ENCODE measurements at places on chromosomes 12 and 14.

GRCh38 chr12:113071135-113072112 lies 14.9 kb downstream of the DTX1 start:
- DNase-seq = peak; percentile 84

DNA sequence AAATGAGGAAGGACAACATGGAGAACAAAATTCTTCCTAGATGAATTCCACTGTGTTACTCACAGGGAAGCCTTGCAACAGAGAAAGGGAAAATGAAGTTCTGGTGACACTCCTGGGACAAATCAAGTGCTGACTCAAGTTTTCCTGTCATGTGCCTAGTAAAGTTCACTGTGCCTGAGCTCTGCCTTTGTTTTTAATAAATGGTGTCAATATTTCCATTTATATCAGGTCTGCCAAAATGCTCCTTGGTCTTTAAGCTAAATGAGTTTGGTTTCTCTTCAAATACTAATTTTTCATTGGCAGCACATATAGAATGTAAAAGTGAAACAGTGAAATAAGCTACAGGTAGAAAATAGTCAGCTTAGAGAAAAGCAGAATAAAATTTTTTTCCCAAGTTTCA lies 33.0 kb downstream of the HIGD1C start:
- DNase-seq = no peak

DNA sequence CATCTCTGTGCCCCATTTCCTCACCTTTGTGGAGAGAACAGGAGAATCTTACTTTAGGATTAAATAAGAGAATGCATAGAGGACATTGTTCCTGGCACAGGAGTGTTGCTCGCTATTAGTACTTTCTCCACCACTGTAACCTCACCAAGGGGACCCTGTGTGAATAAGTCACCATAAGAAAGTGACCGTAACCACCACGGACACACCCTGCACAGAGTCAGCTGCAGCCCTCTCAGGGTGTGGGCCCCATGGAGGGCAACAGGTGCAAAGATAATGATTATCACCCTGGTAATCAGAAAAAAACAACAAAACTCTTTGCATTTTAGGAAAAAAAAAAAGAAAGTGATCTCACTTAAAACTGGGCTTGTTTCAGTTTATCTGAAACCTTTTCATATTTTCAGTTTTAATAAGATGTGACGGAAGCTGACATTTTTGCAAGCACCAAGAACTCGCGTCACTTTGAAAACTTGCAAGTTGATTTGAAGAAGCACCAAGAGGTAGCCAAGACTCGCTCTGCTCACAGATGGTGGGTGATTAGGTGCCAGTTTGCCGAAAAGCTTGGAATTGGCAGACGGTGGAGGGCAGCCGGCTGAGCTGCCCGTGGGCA lies 87.0 kb upstream of the VRK1 start:
- DNase-seq = no peak

GRCh38 chr12:130371296-130371695 lies 33.6 kb downstream of the PIWIL1 start:
- no peak for DNase-seq

GRCh38 chr12:108542320-108542719 lies 18.7 kb downstream of the SART3 start:
- no peak for DNase-seq

- DNase-seq = no peak
Observed at GRCh38 chr14:101843665-101844064, 82.2 kb downstream of the PPP2R5C start.

- no peak for DNase-seq
Observed at GRCh38 chr14:31945074-31945613, 132.0 kb upstream of the ARHGAP5 start.

DNA sequence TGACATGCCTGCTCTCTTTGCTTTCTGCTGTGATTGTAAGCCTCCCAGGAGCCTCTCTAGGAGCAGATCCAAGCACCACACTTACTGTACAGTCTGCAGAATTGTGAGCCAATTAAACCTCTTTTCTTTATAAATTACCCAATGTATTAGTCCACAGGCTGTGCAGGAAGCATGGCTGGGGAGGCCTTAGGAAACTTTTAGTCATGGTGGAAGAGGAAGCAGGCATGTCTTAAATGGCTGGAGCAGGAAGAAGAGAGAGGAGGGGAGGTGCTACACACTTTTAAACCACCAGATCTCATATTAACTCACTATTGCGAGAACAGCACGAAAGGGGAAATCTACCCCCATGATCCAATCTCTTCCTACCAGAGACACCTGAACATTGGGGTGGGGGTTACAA lies 108.9 kb downstream of the DERA start:
- DNase-seq = no peak

DNA sequence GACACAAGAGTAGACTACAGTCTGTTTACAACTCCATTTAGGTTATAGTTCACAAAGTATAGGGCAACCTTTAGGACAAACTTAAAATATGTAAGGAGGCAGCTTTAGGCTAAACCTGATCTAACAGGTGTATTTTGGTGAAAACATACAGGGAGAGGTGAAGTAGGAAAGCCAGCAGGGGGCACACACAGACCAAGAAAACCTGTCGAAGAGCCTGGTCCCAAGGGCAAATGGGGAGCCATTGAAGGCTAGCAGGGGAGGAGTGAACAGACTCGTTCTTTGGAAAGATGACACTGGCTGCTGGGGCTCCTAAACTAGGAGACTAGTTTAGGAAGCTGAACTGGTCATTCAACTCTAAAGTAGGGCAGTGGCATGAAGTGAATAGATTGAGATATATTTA lies 138.8 kb upstream of the WSCD2 start:
- no peak for DNase-seq

DNA sequence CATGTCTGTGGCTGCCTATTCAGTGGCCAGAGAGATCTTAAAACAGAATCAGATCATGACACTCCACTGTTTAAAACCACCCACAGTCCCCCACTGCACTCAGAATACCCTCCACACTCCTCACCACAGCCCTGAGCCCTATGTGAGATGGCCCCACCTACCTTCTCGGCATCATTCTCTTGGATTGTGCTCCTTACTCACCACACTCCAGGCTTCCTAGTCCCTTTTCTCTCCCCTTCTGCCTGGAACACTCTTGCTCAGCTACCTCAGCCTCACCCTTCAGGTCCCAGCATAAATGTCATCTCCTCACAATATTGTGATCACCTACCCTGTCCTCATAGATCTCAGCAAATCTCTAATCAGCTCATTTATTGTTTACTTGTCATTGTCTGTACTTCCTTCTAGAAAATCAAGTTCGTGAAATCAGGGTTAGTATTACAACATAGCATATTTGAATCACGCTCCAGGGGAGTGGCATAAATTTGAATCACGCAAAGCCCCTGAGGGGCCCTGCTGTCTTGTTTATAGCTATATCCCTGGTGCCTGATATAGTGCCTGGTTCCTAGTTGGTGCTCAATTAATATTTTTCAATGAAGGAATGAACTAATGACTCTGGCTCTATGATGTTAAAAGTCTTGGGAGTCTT lies 42.8 kb downstream of the SLC35F4 start:
- DNase-seq = no peak

- no peak for DNase-seq
Observed at GRCh38 chr12:107229827-107230226, 136.5 kb upstream of the CRY1 start.

DNA sequence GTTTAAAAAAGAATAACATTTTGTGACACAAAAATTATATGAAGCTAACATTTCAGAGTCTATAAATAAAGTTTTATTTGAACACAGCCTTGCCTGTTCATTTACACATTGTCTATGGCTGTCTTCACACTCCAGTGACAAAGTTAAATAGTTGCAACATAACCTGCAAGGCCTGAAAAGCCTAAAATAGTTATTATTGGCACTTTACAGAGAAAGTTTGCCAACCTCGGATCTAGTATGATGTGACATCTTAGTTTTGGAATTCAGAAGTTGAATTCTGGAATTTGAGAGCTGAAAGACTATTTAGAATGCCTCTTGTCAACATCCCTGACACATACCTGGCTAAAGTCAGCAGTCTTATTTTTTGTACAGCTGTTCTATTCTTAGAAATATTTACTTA lies 68.3 kb downstream of the DYRK2 start:
- DNase-seq = no peak

- DNase-seq = no peak
Observed at GRCh38 chr14:35254736-35255135, 37.4 kb upstream of the PSMA6 start.

- DNase-seq = no peak
Observed at GRCh38 chr12:69658203-69658602, 40.9 kb downstream of the BEST3 start.

GRCh38 chr14:32249780-32250179 lies 46.7 kb upstream of the RNU6-8 start:
- DNase-seq = no peak

- no peak for DNase-seq
Observed at GRCh38 chr12:106975993-106976658, 10.8 kb downstream of the MTERF2 start.

DNA sequence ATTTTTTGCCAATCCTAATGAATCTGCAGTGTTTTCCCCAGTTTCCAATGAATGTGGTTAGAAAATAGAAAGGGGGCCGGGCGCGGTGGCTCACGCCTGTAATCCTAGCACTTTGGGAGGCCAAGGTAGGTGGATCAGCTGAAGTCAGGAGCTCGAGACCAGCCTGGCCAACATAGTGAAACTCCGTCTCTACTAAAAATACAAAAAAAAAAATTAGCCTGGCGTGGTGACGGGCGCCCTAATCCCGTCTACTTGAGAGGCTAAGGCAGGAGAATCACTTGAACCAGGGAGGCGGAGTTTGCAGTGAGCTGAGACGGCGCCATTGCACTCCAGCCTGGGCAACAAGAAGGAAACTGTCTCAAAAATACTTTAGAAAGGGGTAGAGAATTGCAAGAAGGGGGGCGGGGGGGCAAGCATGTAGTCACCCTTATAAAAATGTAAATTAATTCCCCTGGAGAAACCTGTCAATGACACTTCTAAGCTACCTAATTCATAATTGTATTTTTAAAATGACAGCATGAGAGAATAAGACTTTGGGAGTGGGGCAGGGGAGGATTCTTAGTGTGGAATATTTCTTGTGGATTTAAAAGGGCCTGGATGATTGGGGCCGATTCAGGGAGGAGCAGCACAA lies 1.7 kb downstream of the KLHDC2 start:
- no peak for DNase-seq

DNA sequence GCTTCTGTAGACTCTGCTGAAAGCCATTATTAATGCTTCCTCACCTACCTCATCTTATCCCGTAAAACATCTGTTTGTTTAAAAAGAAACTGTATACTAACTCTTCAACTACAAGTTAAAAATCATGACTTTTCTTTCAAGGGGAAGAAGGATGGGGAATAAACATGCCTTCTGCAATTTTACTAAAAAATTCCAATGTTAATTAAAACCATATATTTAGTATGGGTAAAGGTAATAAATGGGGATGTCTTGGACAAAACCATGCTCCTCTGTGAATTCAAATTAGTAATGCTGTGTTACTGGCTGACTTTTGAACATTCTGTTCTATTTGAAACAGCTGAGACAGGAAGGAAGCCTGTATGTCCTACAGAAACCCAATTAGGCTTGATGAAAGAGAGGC lies 311.1 kb upstream of the DIO2 start:
- DNase-seq = no peak

DNA sequence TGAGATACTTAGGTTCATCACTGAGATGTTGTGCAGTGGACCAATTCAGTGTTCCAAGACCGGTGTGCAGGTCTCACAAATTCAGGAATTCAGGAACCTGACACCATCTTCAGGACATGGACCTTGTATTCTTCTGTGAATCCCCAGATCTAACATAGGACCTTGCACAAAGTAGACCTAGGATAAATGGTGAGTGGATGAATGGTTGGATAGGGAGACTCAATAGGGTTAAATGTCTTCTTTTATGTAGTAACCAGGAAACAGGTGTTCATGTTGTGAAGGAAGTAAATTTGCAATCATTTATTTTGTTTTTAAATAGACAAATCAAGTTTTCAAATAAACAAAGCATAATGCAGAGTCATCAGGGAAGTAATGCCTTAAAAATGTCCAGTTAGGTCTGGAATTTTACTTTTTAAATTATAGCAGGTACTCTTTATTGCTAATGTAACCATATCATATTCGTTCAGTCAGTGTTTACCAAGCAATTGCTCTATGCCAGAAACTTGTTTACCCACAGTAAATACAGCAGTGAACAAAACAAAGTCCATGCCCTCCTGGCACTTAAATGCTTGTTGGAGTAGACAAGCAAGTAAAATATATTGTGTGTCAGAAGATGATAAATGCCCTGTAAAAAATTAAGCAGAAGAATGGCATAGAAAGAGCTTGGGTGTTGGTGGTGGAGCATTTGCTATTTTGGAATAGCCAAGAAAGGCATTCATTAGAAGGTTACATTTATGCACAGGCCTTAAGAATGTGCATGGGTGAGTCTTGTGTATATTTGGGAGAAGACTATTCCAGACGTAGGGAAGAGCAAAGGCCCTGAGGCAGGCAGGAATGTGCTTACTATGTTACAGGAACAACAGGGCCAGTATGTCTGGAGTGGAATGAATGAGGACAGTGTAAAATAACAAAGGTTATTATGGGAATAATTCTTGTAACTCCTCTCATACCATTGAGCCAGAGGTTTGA lies 26.3 kb downstream of the RXYLT1 start:
- no peak for DNase-seq

DNA sequence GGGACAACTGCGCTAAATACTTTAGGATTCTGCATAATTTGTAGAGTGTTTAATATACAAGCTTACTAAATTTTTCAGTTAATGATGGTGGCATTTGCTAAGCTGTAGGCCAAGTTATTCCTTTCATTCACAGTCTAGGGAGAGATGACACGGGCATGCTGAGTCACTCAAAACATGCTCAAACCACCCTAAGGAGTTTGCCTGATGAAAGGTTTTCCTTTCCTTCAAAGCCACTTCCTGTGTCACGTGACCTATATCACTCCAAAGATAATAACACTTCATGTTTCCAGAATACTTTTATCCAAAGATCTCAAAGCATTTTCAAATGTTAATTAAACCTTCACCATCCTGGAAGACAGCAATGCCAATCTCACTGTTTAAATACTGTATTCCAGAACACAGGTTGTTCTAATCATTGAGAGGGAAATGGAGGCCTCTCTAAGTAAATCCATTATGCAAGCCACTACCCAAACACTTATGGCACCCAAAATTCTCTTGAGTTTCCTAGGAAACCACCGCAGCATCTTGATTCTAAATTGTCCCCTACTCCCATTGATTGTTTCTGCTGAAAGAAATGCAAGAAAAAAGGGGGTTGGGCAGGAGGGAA lies 207.0 kb upstream of the CDKN3 start:
- no peak for DNase-seq

DNA sequence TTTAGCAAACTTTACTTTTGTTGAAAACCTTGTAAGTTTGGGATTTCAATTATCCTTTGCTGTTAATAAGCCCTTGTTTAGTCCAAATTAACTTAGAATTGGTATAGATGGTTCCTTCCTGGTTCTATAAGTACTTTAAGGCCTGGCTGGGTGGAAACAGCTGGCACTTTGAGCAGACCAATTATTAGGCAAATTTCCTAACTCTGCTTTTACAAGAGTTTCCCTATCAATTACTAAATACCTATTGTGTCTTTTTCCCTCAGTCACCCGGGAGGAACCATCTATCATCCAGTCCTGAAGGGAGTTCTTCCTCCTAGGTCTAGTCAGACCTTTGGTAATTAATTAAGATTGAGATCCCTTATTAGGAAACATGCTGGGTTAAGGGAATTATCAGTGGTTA lies 138.0 kb downstream of the SLC38A6 start:
- no peak for DNase-seq

GRCh38 chr14:75934998-75935628 lies 46.7 kb downstream of the TGFB3 start:
- no peak for DNase-seq

- DNase-seq = no peak
Observed at GRCh38 chr14:50786751-50787464, 44.1 kb downstream of the NIN start.

GRCh38 chr12:26091822-26092221 lies 33.0 kb downstream of the BHLHE41 start:
- DNase-seq = no peak
